ENCODE measurements at places on chromosomes 11 and 22. TPM values are rescaled to one million over a fixed set of nuclear protein-coding genes. Genes with fewer than 3 reads are reported as not detected.

Gene KRTAP5-9
- total RNA-seq, result not detected

Gene ANO5
- not detected for total RNA-seq

Gene WT1
- not detected for total RNA-seq

Gene ISX
- total RNA-seq, result not detected

Gene TENM4
- total RNA-seq, result 143 TPM

Data from smooth muscle cell of trachea (primary cell).